ENCODE measurements at places on chromosomes 1 and 21.

- no peak for DNase-seq
Observed at GRCh38 chr1:93000751-93001175, 39.5 kb upstream of the DIPK1A start.

DNA sequence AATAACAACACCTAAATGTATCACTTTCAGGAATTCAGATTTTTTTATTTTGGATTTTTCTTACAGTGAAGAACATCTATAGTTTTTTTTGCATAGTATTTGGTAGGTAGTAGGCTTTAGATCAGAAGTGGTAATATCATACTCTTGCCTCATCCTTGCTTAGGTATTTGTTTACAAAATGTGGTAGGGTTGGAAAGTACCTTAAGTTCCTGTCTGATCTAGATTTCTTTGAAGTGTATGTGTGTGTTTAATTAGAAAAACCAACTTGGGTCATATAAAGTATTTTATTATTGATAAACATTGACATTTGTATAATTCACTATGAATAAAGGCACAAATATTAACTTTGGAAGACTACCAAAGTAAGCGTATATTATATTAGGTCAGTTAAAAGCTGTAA lies 85.3 kb upstream of the GPR88 start:
- DNase-seq = peak; percentile 79

DNA sequence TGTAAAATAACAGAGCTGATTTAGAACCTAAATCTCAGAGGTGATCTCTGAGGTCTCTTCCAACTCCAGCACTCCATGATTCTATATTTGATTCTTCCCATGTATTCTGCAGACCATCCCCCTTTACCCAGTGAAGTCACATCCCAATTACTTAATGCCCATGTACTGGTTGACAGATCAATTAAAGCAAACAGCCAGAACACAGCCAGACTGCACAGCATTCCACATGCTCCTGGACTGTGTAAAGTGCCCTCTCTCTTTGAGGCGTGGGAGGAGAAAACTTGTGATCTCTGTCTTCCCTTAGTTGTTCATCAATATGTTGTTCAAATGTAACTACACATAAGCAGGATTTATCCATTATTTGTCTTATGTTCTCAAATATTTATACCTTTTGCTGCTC lies 18.1 kb downstream of the NOS1AP start:
- no peak for DNase-seq

DNA sequence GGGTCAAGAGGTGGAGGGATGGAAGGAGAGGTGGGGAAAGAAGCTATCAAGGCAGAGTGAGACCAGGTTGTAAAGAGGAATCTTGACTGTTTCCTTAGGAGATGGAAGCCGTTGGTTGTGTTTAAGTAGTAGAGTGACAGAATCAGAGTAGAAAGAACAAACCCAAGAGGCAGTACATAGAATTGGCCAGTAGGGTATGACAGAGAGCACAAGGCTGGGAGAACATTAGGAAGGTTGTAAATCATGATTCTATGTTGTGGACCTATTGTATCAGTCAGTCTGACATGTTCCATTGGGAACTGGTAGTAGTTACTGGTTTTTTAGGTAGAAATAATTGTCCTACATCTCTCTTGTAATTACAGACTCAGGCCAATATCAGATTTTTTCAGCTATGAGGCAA lies 486.9 kb upstream of the USP24 start:
- no peak for DNase-seq

DNA sequence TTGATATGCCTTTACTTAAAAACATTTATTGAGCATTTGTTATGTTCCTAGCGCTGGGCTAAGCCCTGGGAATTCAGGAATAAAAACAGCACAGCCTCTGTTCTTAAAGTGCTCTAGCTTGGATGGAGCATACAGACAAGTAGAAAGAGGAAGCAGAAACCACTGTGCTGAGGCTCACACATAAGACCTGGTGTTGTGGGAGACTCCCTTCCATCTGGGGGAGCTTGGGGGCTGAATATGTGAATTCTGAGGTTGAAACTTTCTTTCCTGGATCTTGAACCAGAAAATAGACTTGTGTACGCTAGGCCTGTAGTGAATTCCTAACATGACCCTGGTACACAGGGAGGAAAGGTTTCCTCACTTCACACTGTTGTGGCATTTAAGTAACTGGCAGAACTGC lies 209.9 kb downstream of the ZNF326 start:
- no peak for DNase-seq

DNA sequence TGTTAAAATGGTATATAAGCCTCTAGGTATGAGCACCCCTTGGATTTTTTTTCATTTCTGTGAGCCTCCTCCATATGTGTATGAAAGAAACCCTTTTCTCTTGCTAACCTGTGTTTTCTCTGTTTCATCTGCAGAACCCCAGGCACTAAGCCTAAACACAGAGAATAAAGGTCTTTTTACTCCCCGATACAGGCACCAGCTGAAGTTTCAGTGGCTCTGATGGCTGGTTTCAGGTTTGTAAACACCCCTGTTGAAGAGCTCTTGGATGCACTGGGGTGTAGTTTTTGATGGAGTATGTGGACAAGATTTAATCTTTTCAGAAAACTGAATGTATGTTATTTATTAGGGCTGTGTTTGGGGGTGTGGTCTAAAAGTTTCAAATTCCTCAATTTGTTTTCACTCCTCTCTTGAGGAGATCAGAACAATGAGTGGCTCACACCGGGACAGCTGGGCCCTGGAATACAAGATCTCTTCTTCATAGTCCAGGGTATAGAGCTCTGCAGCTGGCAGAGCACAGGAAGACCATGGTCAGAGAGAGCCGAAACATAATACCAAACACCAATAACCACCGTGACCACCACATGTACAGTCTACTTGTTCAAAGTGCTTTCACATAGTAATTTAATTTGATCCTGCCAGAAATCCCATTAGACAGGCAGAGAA lies 50.2 kb upstream of the VTCN1 start:
- no peak for DNase-seq

- DNase-seq = no peak
Observed at GRCh38 chr1:225780630-225781029, 3.0 kb downstream of the SRP9 start.

- DNase-seq = no peak
Observed at GRCh38 chr1:239237912-239238311, 148.5 kb upstream of the CHRM3 start.

- no peak for DNase-seq
Observed at GRCh38 chr1:205948039-205948438, 4.8 kb upstream of the SLC26A9 start.

DNA sequence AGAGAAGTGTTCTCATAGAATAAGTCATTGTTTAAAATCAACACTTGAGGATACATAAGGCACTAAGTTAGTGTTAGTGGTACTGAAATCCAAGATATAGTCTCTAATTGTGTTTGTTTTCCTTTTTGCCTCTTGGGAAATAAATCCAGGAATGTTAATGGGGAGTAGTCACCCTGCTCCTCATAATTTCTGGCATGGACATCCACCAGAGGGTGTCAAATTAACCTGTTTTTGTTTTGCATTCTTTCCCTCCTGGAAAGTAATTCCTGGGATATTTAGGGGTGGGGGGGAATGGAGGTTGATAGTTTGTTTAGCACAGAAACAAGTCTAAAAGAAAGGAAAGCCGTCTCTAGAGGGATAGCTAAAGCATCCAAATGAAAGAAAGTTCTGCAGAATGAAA lies 87.8 kb upstream of the MAP1LC3C start:
- DNase-seq = no peak

DNA sequence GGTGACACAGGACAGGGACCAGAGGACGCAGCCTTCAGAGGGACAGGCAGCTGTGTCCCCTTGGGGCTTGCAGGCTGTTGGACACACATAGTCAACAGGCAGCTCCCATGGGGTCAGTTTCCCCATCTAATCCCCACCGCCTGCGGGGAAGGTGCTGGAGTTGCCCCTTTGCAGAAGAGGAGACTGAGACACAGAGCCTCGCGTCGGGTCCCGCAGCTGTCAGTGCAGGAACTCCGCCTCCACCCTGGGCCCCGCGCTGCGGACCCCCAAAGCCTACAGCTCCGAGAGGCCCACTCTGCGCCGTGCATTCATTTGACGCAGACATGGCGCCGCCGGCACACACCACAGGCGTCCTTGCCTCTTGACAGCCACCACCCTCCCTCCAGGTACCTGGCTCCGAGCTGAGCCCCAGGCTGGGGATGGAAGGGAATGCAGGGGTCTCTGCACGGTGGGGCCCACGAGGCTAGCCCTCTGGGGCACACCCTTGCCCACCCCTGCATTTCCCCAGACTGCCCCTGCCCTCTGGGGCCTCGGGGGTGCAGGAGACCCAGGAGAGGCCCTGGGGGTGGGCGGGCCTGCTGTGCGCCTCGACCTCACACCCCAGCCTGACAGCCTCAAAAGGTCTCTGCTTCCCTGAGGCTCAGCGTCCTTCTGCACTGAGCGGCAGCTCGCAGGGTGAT lies 88.5 kb upstream of the ACTRT2 start:
- no peak for DNase-seq

- DNase-seq = no peak
Observed at GRCh38 chr1:61241973-61242381, 159.6 kb downstream of the NFIA start.

DNA sequence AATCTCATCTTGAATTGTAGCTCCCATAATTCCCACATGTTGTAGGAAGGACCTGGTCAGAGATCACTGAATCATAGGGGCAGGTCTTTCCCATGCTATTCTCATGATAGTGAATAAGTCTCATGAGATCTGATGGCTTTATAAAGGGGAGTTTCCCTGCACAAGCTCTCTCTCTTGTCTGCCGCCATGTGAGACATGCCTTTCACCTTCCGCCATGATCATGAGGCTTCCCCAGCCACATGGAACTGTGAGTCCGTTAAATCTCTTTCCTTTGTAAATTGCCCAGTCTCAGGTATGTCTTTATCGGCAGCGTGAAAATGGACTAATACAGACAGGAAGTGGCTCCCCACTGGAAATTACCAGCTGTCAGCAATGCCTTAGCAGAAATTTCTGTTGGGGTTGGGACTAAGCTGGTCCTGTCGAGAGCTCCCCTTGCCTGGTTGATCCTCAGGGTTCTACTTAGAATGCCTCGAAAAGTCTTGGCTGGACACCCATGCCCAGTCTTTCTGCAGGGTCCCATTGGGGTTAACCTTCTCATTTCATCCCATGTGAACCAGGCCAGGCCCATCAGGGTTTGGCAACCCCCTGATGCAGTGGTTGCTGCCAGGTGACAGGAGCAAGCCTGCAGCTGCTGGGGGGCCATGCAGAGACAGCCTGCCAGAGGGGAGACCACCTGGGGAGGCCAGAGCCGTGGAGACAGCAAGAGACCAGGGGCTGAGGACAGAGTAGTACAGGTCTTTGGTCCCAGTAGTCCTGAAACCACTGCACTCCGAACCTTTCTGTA lies 2.8 kb upstream of the ABCG1 start:
- no peak for DNase-seq

GRCh38 chr1:97660431-97661105 lies 260.3 kb downstream of the DPYD start:
- no peak for DNase-seq

DNA sequence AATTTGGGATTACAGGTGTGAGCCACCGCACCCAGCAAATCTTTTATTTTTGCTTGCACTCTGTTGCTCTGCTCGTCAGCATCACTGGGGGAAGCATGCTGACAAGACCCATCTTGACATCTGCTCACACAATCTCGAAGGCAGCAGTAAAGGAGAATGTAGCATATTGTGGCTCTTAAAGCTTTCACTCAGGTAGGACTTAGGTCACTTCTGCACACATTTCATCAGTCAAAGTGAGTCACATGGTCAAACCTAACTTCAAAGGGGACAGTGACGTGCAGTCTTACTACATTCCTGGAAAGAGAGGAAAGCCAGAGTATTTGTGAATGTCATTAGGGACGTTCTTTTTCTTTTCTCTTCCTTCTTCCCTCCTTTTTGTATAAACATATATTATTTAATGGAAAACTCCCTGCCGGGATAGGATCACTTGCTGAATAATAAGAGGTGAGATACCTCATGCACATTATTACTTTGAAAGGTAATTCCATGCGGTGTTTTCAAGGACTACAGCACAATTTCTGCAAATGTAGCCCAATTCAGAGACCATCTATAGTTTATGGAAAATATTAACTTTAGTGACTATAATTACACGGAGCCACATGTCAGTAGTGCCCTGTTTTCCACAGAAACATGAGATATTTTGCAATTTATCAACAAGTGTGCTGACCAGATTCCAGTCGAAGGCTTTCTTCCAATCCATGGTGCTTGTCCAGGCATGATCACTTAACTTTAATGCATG lies 19.3 kb upstream of the ACBD6 start:
- no peak for DNase-seq

GRCh38 chr21:38476385-38476784 lies 21.9 kb downstream of the ERG start:
- DNase-seq = no peak

- no peak for DNase-seq
Observed at GRCh38 chr1:238177960-238178645, 287.4 kb upstream of the ZP4 start.

DNA sequence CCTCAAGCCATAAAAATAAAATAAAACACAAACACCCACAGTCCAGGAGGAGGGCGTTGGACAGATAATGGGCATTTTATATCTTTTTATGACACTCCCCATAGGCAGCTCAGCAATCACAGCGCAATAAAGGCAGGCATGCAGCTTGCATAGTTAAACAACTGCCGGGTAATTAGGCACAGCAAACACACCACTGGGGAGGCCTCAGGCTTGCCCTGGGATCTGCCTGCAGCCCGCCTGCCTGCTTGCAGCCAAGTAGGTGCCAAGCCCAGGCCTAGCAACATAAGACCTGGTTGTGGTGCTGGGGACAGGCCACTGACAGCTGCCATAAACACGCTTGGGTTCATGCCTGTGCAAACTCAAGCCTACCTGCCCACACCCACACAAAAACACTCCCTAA lies 54.2 kb downstream of the DMAP1 start:
- no peak for DNase-seq
